ENCODE measurements at places on chromosomes 5 and 9.

- DNase-seq, result no peak
Measured at GRCh38 chr9:115155037-115155436, 37.1 kb upstream of the TNC start.

DNA sequence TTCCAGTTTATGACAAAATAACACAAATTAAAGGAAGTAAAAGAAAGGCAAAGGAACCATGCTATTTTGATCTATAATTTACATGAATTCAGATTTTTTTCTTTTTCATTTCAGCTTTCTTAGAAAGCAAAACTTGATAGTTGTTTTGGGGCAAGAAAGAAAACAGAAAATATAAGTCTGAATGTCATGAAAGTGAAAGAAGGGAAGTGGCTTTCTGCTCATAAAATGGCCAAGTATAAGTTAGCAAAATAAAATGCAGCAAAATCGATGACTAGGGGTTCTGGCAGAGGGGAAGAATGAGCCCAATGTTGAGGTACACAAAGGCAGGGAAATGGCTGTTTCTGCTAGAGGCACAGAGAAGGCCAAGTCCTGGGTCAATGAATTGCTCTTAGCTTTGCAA is 3.0 kb upstream of the IFNW1 start:
- no peak for DNase-seq

GRCh38 chr9:137385061-137385655 is 37.8 kb downstream of the EXD3 start:
- DNase-seq, result no peak

DNA sequence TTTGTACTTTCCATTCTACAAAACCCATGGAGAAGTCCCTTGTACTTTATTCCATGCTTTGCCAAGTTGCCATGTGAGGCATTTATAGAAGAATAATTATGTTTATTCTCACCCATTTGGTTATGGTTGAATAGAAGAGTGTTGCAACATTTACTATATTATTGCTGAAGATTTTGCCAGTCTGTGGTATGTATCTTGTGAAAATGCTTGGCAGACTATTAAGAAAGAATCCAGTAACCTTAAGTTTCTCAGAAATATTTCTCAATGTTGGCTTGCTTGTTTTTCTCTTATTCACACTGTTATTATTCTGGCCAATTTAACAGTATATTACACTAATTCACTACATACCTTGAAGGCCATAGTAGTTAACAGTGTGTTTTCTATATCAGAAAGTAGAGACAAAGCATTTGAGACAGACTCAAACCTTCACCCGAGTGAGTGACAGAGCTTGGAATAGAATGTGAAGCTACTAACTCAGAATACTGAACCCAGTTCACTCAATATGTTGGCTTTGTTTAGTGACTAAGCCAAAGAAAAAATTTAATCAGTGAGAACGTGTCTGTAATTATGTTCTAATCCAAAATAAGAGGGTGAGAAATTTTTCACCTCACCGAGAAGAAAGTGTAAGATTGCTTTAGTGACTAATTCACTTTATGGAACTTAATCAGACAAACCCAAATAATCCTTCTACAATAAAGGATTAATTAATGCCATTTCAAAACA is 184.4 kb downstream of the CWC27 start:
- DNase-seq, result no peak

DNA sequence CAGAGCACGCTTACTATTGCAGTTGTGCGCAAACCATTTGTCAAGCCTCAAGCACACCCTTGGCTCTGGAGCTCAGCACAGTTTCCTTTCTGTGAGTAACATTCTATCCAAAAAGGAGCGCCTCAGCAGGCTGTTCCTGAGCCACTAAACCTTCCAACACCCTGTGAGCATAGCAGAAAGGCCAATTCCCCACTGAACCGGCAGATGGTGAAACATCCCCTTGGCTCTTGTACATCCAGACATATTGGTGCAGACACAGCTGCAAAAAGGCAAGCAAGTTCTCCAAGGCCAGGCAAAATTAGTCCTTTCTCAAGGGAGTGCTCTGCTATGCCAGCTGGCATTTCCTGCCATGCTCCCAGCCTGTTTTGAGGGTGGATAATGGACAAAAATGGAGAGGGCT is 44.1 kb upstream of the CEMIP2 start:
- no peak for DNase-seq

- DNase-seq, result no peak
Measured at GRCh38 chr5:177366528-177367322, 9.0 kb downstream of the RGS14 start.

DNA sequence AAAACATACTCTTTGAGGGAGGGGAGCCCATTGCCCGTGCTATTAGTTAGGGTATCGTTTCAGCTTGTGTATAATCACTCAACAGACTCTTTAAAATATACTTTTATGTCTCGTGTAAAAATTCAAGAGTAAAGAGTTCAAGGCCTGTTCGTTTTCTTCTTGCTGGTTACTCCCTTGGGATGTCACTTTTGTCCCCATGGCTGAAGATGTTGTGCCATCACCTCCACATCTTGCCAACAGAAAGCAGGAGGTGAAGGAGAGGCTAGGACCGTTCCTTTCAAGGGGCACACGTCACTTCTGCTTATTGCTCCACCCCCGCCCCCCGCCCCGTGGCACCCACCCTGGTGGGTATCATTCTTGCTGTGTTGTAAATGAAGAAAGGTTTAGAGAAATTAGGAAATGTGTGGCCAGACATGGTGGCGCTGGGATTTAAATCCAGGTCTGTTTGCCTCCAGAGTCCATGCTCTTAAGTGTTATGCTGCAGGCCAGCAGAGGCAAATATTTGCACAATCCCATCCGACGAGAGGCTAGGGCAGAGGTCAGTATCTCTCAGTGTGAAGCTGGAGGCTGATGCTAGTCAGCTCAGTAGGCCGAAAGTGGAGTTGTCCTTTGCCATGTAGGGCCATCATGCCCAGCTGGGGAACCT is 3.0 kb downstream of the MLANA start:
- no peak for DNase-seq

DNA sequence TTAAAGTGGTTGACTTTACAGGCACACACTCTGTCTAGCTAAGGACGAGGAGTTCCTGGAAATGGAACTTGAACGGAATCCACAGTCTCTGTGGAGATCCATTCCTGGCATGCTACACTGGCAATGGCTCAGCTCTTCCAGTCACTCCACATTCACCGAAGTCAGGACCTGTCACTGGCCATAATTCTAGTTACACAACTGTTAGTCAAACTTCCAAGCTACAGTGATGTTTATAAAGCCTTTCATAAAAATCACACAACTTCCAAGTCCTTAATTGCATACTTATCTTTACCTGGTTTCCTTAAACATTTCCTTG is 15.7 kb downstream of the CDC14B start:
- no peak for DNase-seq

- DNase-seq, result no peak
Measured at GRCh38 chr5:131019111-131019510, 145.9 kb downstream of the HINT1 start.

GRCh38 chr5:26662806-26663360 is 375.5 kb downstream of the CDH9 start:
- DNase-seq, result no peak

DNA sequence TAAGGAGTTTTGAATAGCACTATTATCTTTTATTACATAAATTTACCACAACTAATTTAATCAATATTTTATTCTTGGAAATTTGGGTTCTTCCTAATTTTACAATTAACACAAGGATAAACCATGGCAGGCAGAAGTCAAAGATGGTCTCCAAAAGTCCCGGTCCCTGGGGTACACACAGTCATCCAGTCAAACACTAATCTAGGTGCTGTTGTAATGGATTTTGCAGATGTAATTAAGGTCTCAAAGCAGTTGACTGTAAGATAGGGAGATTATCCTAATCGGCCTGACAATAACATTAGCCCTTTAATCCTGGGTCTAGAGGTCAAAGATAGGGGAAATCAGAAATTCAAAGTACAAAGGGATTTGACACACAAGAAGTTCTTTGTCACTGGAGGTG is 57.5 kb upstream of the HTR1A start:
- DNase-seq, result no peak

DNA sequence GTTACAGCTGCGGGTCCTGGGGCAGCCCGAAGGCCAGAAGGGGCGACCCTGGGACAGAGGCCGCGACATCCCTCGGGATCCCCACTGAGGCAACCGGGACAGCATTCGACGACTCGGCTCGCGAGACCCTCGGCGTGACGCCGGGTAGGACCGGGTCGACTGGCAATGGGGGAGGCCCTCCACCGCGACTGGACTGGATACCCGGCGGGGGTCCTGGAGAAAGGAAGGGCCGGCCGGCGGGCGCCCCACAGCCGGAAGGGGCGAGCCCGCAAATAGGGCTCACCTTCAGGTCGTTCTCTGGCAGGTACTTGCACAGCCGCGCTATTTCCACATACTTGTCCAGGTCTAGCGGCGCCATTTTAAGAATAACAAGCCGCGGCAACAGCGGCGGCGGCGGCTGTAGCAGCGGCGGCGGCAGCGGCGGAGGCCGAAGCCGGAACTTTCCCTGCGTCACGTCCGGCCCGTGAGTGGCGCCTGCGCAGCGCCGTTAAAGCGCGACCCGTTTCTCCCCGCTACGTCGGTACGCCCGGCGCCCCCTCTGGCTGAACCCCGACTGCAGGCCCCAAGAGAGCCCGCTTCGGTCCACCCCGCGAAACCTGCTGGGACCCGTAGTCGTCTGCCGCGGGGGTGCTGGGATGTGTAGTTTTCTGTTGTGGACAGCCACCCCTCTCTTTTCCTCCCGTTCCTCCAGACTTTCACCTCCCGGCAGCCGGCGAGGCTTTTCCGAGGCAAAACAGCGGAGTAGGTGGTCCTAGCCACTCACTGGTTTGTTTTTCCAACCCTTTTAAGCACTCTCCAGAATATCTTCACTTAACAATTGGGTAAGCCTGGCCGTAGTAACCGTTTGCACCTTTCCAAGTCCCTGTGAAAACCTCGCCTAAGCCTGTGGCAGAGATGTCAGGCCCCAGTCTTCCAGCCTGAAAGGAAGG is at the start of gene PPP6C:
TSS of gene PPP6C (minus strand) at position 443 of the 929 bp plus-strand sequence. CDS start at position 358, 85 bp downstream.
- DNase-seq, result peak; percentile 94

- no peak for DNase-seq
Measured at GRCh38 chr9:107847978-107848964, 358.7 kb upstream of the KLF4 start.

- DNase-seq, result no peak
Measured at GRCh38 chr9:95085036-95085770, 232.3 kb downstream of the FANCC start.

- DNase-seq, result no peak
Measured at GRCh38 chr9:37801287-37801850, 772 bp downstream of the DCAF10 start.

GRCh38 chr5:20158006-20158405 is 170.0 kb upstream of the CDH18 start:
- no peak for DNase-seq

- DNase-seq, result no peak
Measured at GRCh38 chr5:97998941-97999340, 774.5 kb upstream of the RGMB start.

All from activated T-helper 1 cell treated with Interleukin-2 at 50 U/mL for 16 hours (primary cell).